ENCODE measurements at places on chromosomes 2 and 18.
A peak's percentile ranks its signal among the peaks of the same experiment; 100 is the strongest.

DNA sequence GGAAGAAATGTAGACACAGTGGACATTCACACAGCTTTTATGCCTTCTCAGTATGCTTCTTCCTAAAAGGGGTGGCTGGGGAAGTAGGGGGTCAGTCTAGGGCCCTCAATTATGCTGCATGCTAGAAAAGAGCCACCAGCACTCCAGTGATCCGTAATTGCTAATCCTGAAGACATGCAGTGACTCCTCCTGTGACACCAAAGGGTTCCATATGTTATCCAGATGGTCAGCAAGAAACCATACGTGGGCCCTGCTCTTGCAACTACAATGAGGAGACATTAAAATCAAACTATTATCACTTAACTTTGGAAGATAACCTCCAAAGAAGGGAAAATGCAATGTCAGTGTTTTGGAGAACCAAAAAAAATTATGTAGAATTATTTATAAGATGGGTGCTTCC lies 143.4 kb upstream of the LYPD1 start:
- no peak for DNase-seq

DNA sequence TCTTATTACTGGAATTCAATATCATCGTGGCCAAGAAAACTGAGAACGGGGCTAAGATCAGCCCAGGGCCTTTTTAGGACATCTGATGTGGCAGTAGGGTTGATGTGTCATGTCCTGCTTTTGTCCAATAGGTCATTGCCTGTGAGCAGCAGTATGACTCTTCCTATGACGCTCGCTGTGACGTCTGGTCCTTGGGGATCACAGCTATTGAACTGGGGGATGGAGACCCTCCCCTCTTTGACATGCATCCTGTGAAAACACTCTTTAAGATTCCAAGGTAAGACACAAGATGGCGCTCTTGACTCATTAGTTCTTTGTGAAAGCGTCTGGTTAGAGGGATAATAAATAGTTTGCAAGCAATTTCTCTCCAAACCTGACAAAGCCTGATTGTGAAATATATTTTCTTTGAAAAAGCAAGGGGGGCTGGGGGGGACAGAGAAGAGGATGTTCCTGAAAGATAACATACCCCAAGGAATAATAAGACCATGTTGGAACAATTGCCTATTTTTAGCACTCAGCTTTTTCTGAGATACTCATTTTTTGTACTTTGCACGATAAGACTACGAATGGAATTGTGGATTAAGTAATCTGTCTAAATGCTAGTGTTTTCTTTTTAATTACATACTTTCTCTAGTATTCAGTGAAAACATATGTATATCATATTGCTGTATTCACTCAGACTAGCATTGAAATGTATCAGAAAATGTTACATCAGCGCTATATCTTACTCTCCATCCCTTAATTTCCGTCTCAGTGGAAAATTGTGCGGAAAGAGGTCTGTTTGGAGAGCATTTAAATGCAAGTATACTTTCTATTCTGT lies 58.1 kb downstream of the MYO3B start:
- DNase-seq: peak; percentile 36

DNA sequence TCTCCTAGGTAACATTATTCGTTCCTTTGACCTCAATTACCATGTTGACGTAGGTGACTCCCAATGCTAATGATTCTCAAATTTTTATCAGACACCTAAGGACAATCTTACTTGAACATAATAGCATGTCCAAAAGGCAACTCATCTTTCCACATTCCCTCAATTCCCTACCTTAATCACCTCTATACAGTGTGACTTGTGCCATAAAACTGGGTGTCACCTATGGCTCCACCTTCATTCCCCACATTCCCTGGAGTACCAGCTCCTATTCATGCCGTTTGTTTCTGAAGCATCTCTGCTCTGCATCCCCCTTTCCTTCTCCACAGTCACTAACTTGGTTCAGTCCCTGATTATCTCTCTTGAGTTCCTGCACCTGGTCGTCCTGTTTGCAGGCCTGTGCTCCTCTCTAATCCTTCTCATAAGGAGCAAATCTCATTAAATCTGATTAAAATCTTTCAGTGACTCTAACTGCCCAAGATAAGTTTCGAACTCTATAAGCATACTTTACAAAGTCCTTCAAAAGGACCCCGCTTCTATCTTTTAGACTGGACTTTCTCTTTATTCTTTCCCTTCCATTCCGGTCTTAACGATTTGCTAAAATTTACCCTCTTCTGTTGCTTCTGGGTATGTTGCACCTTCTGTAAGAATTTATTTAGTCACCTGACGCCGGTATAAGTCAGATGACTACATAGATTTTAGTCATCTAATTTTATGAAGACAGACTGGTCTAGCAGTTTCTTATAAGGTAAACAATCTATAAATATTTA lies 128.7 kb downstream of the OSBPL1A start:
- no peak for DNase-seq

GRCh38 chr18:22871809-22872525 lies 61.2 kb upstream of the RBBP8 start:
- no peak for DNase-seq

DNA sequence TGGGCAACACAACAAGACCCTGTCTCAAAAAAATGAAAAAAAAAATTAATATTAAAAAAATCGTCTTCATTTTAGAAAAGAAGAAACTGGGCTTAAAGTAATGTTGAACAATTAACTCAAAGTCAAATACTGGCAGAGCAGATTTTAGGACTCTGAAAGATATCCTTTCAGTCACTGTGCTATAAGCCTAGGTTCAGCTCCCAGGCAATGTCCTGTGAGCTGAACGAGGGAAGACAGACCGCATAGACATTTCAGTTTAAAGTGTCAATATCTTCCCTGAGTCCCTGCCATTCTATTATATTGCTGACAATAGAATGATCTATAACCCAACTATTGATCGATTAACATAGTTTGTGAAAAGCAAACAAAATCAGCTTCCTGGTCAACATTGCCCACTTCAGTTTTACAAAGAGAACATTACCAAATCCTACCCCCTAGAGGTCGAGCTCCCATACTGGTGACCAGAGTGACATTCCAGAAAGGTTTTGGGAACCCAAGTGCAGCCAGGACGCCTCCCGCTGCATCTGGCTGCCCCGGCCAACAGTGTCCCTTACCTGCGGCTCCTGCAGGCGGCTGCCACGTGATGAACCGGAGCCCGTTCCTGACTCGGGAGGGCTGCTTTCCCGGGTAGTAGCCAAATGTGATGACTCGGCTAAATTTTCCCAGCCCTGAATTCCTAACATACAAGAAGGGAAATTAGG lies 639 bp downstream of the MRO start:
- DNase-seq: no peak

GRCh38 chr2:29902356-29902755 lies 19.0 kb downstream of the ALK start:
- no peak for DNase-seq

GRCh38 chr2:160920791-160921303 lies 239.4 kb upstream of the TANK start:
- no peak for DNase-seq
